ENCODE measurements at places on chromosomes 5 and 9.

- DNase-seq, result no peak
Measured at GRCh38 chr9:105064248-105065097, 136.5 kb upstream of the ABCA1 start.

DNA sequence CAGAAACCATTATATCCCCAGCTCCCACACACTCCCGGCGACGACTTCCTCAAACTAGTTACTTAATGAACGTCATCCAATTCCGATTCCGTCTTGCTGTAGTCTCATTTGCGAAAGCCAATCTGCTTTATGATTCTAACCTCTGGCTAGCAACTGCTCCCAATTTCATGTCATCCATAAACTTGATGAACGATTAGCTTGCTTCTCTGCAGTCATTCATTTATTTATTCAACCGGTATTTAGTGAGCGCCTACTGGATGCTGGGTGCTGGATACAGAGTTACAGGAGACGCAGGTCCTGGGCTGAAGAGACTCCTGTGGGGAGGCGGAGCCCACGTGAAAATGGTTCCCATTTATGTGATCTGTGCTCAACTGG is 46.2 kb downstream of the TSPAN17 start:
- DNase-seq, result no peak

GRCh38 chr9:96169484-96169883 is 132.5 kb downstream of the HSD17B3 start:
- no peak for DNase-seq

GRCh38 chr5:173704615-173705511 is 88.4 kb upstream of the BOD1 start:
- DNase-seq, result no peak

- no peak for DNase-seq
Measured at GRCh38 chr9:124355039-124355940, 60.0 kb downstream of the PSMB7 start.

GRCh38 chr5:39192450-39193160 is 26.8 kb downstream of the FYB1 start:
- no peak for DNase-seq

- DNase-seq, result no peak
Measured at GRCh38 chr9:129761293-129761900, 8.6 kb upstream of the PTGES start.

GRCh38 chr9:127644146-127644827 is 32.2 kb downstream of the STXBP1 start:
- DNase-seq, result no peak

DNA sequence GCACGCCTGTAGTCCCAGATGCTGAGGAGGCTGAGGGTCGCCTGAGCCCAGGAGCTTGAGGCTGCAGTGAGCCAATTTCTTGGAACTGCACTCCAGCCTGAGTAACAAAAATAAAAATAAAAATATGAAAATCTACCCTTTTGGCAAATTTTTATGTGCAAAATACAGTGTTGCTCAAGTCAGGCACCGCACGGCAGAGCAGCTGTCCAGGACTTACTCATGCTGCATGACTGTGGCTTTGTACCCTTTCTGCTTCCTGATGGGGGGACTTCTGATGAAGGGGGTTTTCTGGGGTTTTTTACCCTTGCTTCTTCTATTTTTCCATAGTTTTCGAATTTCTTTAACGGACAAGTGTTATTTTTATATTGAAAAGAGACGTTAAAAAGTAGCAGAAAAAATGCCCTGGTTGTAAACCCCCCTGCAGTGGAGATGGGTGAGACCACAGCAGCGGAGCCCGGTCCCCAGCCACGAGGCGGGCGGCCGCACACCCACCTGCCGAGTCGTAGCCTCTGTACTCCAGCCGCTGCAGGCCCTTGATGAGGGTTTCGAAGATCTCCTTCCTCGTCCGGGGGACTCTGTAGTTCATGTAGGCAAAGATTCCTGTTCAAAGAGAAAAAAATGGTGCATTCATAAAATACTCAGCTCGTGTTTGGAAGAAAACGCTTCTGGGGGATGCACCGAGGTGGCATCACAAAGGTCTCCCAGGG is 15.0 kb downstream of the GFPT2 start:
- DNase-seq, result no peak

DNA sequence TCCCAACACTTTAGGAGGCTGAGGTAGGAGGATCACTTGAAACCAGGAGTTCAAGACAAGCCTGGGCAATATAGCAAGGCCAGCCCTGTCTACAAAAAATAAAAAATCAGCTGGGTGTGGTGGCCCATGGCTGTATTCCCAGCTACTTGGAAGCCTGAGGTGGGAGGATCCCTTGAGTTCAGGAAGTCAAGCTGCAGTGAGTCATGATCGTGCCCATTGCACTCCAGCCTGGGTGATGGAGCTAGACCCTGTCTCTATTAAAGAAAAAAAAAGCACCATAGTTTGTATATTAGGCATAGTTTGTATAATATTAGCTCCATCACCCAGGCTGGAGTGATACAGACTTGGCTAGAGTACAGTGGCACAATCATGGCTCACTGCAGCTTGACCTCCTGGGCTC is 9.6 kb upstream of the NME5 start:
- no peak for DNase-seq

GRCh38 chr5:180652771-180653170 is 3.4 kb upstream of the FLT4 start:
- DNase-seq, result no peak

All from activated CD4-positive, CD25-positive, alpha-beta regulatory T cell treated with anti-CD3 and anti-CD28 coated beads, Interleukin-2, amount 50 U/mL, for 16 hours (primary cell).